NCI-H2081 treated with DMSO at 0.1 percent for 48 hours (cell line): ENCODE measurements at places on chromosomes 5 and 9.

DNA sequence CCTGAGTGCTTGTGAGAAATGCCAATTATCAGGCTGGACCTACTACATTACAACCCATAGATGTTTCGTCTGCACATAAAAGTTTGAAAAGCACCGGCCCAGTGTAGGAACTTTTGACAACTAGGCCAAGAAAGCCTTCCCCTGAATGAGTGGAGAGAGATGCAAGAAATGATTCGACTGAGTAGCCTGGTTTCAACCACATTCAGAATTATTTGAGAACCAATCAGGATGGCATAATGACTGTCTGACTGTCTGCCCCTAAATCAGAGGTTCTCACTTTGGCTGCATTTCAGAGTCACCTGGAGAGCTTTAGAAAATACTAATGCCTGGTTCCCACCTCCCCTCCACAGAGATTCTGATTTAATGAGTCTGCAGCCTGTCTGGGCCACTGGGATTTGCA, 61.1 kb downstream of the FRMD3 start:
- DNase-seq = peak; percentile 4

GRCh38 chr9:76576344-76576743, 117.4 kb downstream of the GCNT1 start:
- no peak for DNase-seq

- DNase-seq = no peak
Measured at GRCh38 chr5:16841416-16841815, 94.7 kb downstream of the MYO10 start.

DNA sequence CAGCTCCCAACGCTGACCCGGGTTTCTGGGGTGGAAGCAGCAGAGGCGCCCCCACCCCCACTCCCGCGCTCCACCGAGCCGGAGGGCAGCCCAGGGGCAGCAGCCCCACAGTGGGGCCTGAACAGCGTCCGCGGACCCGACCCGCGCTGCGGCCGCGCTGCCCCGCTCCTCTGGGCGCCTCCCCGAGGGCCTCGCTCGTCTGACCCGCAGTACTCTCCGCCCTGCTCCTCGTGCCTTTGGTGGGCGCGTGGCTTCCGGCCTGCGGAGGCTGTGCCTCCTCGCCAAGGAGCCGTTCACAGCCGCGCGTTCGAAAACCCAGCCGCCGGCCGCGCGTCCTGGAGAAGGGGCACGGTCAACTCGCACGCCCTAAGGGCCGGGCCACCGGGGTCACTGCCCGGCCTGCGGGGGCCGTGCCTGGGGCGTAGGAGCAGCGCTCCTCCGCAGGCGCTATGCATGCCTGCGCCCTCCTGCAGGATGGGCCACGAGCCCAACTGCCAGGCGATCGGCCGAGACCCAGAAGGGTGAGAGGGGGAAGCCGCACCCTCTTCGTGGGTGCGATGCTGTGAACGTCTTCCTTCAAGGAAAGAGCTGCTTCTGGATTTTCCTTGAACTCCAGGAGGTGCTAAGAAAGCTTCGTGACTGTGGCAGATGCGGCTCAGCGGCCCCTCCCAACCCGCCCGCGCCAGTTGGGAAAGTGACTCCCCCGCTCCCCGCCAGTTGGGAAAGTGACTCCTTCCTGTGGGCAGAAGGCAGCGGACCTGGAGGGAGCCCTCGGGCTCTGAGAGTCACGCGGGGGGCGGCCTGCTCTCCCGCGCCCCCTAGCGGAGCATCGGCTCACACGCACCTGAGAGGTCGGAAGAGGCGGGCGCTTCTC, 82.7 kb downstream of the HSD17B3 start:
- no peak for DNase-seq
